ENCODE measurements at places on chromosomes 2 and 18.
A peak's percentile ranks its signal among the peaks of the same experiment; 100 is the strongest.

DNA sequence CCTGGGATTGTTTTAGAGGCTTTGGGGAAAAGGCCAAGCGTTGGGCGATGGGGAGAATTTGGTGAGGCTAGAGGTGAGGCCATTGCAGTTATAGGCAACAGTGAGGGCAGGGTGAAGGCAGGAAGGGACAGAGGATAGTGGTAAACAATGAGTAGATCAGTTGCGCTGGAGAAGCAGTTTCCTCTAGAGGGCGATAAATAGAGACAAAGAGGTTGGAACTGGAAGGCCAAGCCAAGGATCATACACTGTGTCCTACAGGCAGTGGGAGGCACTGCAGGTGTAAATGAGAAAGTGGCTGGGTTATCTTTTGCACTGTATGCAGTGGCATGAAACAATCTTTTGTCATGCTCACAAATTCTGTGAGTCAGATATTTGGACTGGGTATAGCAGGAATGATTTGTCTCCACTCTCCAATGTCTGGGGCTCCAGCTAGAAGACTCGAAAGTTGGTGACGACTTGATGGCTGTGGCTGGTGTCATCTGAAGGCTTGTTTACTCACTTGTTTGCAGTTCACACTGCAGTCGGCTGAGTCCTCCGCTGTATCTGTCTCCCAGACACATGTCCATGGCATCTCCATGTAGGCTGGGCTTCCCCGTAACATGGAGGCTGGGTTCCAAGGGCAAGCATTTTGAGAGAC lies 82.1 kb downstream of the TNP1 start:
- DNase-seq, result no peak

DNA sequence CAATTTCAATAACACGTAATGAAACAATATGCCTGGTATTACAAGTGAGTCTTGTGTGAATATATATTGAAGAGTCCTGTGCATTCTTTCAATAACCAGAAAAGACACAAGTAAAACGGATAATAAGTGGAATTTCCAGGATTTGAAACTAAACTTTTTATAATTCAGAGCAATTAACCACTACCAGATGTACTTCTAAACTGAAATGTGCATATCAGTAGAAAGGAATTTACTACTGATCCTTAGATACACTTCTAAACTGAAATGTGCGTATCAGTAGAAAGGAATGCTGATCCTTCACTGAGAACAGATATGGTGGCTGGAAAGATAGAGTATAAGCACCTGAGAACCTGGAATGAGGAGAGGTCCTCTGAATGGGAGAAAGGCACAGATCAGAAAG lies 470.9 kb upstream of the SPHKAP start:
- no peak for DNase-seq

DNA sequence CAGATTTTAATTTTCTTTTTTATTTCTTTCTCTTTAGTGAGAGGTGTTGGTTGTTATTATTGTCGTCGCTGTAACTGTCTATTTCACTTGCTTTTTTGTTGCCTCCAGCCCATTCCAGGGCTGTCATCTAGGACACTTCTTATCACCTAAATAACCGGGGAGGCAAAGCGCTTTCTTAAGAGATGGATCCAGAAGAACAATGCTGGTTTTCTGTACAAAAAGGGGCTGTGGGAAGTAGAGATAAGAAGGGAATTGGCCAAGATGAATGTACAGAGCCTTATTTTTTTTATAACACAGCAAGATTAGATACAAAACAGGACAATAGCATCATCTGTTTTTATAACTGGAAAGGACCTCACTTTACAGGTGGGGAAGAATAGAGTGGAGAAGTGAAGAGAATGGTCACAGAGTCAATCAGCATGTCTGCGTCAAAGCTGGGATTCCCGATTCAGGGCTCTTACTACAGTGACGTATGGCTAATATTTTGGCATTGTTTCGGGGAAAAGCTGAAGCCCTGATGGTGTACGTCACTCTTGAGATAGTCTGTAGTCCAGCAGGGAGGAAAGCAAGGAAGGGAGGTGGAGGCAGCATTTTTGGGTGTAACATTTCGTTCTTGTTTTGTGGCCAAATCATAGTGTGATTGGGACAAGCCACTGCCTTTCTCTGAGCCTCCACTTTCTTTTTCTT lies 23.2 kb downstream of the IL1B start:
- no peak for DNase-seq

- DNase-seq, result no peak
These were observed 77.9 kb downstream of the LIMS1 start for GRCh38 chr2:108612153-108612513.

GRCh38 chr18:61635901-61636528 lies 256.8 kb downstream of the RNF152 start:
- peak; percentile 8 for DNase-seq

- no peak for DNase-seq
These were observed 129.7 kb upstream of the MYCN start for GRCh38 chr2:15810477-15811150.

- DNase-seq, result peak; percentile 8
These were observed 676 bp downstream of the ACTR2 start for GRCh38 chr2:65228263-65228750.

GRCh38 chr2:88128654-88129312 lies 921 bp upstream of the FABP1 start:
- no peak for DNase-seq

DNA sequence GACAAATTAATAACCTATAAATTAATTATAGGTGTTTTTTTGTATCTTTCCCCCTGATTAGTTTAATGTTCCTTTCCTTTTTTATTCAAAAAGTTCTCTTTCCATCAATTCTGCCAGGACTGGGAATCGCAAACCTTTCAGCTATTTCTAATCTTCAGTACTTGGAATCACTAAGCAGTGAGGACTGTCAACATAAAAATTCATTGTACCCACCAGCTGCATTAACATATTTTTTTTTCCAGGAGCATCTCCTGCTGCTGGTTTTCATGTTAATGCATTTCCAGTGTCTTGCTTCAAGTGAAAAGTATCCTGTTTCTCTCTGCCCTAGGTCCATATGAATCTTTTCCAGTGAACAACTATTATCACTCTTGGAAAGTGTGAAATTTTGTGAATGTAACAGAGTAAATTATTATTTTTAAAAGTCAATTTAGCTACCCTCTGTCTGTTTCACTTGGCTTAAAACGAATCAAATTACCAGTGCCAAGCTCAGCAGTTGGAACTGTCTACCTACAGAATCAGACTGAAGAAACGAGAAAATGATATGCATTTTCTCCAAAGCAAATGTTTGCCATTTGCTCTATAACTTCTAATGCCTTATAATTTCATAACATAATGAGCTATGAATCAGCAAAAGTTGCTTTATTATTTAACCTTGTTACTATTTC lies 804.4 kb downstream of the EPHA4 start:
- no peak for DNase-seq

DNA sequence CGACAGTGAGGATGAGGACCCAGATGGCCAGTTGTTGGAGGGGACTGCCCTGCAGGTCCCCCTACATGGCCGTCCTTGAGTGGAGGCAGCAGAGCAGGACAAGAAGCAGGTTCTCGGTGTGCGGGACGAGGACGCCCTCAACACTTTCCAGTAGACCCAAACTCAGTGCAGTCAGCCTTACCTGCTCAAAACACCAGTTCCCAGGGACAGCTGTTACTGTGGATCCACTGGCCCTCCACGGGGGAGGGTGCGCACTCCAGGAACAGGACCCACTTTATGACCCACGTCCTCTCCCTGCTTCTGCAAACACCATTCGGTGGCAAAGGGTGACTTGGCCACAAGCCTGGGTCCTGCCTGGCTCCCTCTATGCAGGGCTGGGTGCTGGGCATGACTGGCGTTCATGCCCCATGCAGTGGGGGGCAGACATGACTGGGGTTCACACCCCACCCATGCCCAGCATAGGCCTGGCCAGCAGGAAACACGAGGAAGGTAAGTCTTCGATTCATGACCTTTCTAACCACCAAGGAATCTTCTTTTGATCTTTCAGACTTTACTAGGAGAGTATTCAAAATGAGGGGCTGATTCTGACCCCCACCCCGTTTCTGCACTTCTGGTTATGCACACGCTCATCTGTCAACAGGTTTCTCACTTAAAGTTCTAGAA lies 233.7 kb downstream of the HDAC4 start:
- no peak for DNase-seq
